ENCODE measurements at places on chromosomes 13 and 19. TPM values are rescaled to one million over a fixed set of nuclear protein-coding genes. Genes with fewer than 3 reads are reported as not detected.

Gene FUT3
- not detected for total RNA-seq

DNA sequence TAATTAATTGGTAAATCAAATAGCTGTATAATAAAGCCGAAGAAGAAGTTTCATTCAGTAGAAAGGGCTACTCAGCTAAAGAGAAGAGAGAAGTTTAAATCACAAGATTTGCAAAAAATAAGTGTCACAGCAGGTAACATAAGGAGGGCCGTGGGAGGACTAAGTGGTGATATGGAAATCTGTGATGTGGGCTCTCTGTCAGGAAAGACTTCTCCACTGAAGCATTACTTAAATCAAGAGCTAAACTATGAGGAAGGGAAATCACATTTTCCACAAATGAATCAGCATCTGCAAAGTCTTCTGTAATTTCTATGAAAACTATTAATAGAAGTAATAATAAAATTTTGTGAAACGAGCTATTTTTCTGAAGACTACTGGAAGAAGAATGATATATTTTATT lies 153.8 kb downstream of the PCDH9 start:
- DNase-seq = no peak

GRCh38 chr19:34489175-34489574 lies 7.6 kb downstream of the WTIP start:
- no peak for DNase-seq

Gene FAM216B
- not detected for total RNA-seq

GRCh38 chr19:17510220-17510993 lies 1.0 kb upstream of the PGLS start:
- DNase-seq = no peak

Gene CEACAM7
- total RNA-seq = not detected

Gene RASGRP4
- total RNA-seq = 0.62 TPM

DNA sequence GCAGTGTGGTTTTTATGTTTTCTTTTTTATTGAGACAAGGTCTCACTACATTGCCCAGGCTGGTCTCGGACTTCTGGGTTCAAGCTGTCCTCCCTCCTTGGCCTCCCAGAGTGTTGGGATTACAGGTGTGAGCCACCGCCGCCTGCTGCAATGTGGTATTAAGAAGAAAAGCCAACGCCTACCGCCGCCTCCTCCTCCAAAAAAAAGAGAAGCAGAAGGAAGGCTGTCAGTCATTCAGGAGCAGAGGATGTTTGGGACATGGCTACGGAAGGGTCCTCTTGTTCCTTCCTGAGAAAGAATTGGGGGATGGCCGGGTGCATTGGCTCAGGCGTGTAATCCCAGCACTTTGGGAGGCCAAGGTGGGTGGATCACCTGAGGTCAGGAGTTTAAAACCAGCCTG lies 1.2 kb downstream of the PPP1R37 start:
- DNase-seq = no peak

Gene ZNF865
- 1.0 TPM for total RNA-seq

Gene ZFR2
- total RNA-seq = not detected

Gene RFPL4A
- 7.7 TPM for total RNA-seq

GRCh38 chr19:40806423-40807146 lies 7.6 kb downstream of the EGLN2 start:
- DNase-seq = peak; percentile 86

- no peak for DNase-seq
Observed at GRCh38 chr13:73065665-73066340, 7.0 kb downstream of the KLF5 start.

DNA sequence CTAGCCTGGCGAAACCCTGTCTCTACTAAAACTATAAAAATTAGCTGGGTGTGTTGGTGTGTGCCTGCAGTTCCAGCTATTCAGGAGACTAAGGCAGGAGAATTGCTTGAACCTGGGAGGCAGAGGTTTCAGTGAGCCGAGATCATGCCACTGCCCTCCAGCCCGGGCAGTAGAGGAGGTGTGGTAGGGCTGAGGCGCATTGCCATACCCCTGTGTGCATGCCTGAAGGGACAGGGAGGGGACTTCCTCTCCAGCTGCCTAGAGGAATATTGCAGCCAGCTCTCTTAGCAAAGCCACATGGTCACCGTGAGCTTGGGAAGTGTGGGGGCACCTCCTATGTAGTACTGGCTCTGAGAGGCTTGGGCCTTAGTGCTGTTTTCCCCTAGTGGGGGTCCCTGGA lies 29.2 kb upstream of the PEPD start:
- DNase-seq = no peak

GRCh38 chr19:16033721-16034120 lies 42.6 kb upstream of the TPM4 start:
- no peak for DNase-seq

- DNase-seq = peak; percentile 98
Observed at GRCh38 chr19:47227352-47228167, 3.4 kb downstream of the BBC3 start.

DNA sequence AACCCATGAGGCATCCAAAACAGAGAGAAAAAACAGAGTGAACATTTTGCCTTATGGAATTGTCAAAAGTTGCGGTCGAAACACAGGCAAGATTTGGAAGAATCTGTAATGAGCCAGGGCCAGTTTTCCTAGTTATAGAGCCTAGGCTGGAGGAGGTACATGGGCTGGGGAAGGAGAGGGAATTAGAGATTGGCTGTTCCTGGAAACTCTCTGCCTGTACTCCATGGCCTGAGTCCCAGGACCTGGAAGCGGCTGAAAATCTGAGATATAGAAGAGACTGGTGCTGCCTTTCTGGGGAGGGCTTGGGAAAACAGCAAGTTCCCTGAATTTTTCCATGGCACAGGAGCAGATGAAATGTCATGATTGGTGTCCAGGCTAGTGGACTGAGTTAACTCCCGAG lies 122.8 kb upstream of the KLF12 start:
- no peak for DNase-seq

GRCh38 chr13:113917594-113918371 lies 53.9 kb upstream of the GAS6 start:
- DNase-seq = no peak

DNA sequence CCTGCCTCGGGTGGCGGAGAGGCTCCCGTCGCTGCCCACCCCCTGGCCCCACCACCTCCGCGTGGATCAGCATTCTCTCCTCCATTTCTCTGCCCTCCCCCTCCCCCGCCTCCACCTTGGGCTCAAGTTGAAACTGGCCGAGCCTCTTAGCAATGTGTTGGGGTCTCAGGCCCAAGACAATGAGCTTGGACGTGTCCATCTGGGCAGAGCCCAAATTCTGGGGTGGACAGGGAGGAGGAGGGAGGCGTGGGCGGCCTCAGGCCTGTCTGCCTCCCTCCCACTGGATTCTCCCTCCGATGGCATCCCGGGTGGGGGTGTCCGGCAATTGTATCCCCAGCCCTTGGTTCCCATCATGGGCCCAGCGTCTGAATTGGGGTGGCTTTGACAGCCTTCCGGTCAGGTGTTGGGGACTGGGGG lies 1.2 kb downstream of the CELF5 start:
- DNase-seq = no peak

DNA sequence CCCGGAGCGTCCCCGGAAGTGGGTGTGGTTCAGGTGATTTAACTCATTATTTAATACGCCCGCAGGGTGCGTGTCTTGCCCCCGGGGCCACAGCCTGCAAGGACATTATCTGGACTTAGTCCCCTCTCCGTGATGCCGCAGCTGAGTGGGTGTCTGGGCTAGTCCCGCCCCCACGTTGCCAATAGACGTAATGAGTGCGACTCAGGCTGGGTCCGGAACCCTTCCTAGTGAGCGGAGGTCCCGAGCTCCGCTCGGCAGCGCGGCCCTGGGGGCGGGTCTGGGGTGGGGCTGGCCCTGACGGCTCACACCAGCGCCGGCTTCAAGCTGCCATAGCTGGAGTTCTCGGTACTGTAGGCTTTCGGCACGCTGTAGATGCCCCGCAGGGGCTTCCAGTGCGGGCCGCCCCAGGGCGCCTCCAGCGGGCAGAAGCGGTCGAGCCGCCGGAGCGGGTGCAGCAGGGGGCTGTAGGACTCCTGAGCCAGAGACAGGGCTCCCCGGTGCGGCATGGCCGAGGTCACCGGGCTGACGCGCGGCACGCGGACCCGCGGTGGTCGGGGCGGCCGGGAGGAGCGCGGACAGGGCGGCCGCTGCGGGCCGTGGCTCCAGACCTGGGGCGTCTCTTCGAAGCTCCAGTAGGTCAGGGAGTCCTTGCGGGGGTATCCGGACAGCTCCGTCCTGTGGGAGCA lies 918 bp upstream of the LHB start:
- DNase-seq = peak; percentile 20

DNA sequence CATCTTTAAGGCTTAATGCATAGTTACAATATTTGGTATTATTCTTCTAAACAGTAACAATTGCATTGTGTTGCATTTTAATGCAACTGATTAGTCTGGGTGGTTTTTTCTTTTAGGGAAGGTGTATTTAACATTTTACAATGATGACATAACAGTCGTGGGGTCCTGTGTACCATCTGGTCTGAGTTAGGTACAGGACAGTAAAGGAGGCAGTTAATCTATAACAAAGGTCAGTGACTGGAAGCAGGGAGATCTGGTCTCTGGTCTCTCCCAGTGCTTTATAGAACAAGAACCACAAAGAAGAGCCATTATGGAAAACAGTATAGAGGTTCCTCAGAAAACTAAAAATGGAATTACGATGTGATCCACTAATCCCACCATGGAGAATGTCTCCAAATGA lies 2.7 kb upstream of the OR7G2 start:
- no peak for DNase-seq

- peak; percentile 54 for DNase-seq
Observed at GRCh38 chr19:31285744-31286143, 63.5 kb downstream of the TSHZ3 start.

DNA sequence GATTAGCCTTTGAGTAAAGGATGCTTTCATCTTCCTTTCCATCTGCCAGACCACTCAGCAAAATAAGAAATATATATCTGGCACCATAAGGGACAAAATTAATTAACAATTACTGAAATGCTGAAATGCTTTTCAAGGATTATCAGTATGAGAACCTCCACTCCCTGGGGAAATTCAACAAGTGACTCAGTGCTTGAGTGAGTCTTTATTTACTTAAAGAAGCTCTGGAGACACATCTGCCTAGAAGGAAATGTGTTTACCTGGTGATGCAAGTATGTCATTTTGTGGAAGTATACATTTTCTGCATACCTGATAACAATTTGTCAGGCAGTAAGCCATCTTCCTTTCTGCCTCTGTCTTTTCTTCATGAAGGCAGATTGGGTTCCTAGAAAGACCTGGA lies 23.4 kb downstream of the ZNF560 start:
- DNase-seq = no peak

GRCh38 chr19:6480848-6481415 lies 655 bp downstream of the DENND1C start:
- no peak for DNase-seq

Gene DLEU7
- not detected for total RNA-seq

DNA sequence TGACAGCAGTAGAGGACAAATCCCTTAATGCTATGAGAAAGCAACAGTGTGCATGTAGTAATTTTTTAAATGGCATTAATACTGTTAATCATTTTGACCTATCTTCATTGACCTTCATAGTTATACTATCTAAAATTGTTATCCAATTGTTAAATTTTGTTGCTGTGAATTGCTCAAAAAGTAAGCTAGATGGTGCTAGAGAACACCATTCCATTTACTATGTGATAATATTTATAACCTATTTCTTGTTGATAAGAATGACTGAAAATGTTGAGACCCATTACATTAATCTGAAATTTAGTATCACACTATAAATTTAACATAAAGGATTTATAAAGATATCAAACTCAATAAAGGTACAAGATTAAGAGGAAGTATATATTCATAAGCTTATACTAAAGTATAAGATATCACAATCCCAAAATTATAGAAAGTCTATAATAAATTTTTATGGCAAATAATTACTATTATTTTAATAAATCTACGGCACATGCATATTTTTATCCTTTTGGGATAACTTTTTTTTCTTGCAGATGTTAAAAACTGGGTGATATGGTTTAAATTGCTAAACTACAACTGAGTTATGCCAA lies 1573.3 kb downstream of the PCDH9 start:
- no peak for DNase-seq

Gene ALOX5AP
- 1.1 TPM for total RNA-seq

DNA sequence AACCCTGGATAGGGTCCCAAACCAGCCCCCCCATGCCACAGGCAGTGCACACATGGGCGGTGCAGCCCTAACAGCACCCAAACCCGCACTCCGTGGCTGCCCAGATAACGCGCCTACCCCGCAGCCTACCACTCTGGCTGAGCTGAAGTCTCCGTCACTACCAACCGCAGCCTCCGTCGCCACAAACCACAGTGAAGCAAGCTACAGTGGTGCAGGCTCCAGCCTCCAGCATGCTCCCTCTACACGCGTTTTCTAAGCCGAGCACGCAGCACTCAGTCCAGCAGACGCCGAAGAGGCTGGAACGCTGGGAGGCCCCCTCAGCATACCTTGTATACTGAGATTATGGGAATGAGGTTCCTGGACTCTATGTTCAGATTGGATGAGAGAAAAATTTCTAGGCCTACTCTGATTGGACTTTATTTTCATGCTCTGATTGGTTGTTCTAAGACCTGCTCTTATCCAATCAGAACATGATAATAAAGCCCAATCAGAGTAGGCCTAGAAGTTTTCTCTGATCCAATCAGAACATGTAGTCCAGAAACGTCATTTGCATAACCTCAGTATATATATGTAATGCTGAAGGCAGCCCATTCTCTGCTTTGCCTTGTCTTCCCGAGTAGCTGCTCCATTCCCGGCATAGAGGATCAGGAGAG lies 56.7 kb upstream of the C1QTNF9B start:
- DNase-seq = no peak

Gene STRN4
- 29.9 TPM for total RNA-seq

GRCh38 chr13:21834521-21834920 lies 163.6 kb downstream of the FGF9 start:
- no peak for DNase-seq

- DNase-seq = no peak
Observed at GRCh38 chr13:112735791-112736190, 46.0 kb downstream of the ATP11A start.

GRCh38 chr13:91722267-91722884 lies 324.0 kb downstream of the GPC5 start:
- DNase-seq = peak; percentile 3

GRCh38 chr13:48644951-48645350 lies 8.8 kb upstream of the CYSLTR2 start:
- no peak for DNase-seq

Gene KCNRG
- not detected for total RNA-seq

- no peak for DNase-seq
Observed at GRCh38 chr13:45860240-45860639, 8.7 kb upstream of the SIAH3 start.

Gene APOC4
- total RNA-seq = not detected

DNA sequence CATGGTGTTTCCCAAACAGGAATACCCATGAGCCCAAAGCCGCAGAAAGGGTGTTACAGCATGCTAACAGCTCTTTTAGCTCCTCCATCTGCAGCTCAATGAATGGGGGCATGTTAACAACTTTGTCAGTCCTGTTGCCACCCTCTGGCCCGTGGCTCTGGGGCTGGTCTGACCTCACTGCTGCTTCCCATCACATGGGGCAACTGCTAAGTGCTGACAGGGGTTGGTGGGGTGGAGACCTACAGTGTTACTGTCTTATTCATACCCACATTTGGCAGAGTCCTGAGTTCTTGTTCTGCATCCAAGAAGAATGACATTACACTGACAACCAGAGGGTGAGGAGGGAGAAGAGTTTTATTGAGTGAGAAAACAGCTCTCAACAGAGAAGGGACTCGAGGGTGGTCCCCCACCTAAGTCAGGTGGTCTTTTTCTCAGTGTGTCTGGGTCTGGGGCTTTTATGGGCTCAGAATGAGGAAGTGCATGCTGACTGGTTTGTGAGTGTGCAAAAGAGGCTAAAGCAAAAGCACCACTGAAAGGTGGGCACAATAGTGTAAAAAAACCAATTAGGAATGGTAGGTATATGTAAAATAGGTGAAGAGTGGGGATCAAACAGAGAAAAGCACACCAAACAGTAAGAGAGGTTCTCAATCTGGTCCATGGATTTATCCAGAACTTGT lies 1952.0 kb upstream of the PCDH20 start:
- DNase-seq = no peak

- no peak for DNase-seq
Observed at GRCh38 chr13:47680748-47681147, 320.3 kb downstream of the SUCLA2 start.

Measured in H4 (cell line).